IPS DF 19.7 (cell line): ENCODE measurements at places on chromosomes 13 and 19.
A peak's percentile ranks its signal among the peaks of the same experiment; 100 is the strongest.

DNA sequence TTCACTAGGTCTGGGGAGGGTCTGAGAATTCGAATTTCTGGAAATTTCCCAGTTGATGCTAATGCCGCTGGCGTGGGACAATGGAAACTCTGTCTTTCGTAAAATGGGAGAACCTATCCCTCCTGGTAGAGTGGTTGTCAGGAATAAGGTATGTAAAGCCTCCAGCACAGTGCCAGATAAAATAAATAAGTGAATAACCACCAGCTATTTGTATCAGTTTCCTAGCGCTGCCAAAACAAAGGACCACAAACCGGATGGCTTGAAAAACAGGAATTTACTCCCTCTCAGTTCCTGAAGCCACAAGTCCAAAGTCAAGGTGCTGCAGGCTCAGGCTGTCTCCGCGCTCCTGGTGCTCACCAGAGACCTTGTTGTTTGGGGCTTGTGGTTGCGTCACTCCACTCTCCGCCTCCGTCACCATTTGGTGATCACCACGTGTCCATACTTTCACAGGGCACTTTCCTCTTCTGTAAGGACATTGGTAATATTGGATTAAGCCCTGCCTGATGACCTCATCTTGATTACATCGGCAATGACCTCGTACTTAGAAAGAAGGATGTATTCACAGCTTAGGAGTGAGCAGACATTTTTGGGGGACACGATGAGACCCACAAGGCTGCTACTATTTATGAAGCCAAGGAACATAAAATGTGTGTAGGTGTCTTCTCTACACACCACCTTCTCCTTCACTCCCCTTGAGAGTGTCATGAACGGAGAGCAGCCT lies 428.5 kb downstream of the IRS2 start:
- DNase-seq, result no peak

GRCh38 chr13:110421696-110422385 lies 114.8 kb downstream of the COL4A2 start:
- no peak for DNase-seq

- DNase-seq, result peak; percentile 82
These were observed 10.0 kb downstream of the CAMSAP3 start for GRCh38 chr19:7605490-7606222.

DNA sequence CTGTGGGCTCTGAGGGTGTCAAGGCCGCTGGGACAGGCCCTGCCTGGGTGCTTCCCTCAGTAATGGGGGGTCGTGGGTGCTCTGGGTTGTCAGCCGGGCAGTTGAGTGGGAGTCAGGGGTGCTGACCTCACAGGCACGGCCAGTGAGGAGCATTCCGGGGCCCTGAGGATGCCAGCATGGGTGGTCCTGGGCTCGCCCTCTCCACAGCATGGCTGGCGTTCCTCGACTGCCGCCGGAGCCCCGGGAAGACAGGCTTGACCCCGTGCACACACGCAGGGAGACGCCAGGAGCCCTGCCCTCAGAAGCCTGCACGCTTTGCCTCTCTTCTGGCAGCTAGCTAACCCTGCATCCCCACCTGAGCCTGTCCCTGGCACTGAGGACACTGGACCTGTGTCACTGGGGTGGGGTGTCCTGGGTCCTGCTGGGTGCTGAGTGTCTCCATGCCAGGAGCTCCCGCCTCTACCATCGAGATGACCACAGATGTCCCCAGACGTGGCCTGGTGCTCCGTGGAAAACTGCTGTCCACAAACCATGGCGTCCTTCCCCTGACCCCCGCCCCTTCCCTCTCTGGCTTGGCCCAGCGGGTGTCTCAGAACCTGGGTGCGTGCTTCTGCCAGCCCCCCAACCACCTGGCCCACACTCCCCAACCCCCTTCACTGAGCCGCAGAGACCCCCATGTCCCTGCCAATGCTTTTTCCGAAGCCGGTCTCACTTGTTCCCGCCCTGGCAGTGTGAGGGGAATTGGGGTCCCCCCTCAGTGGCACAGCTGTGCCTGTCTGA lies 4.4 kb upstream of the NDUFS7 start:
- DNase-seq, result no peak

- DNase-seq, result no peak
These were observed 109.2 kb downstream of the ZNF486 start for GRCh38 chr19:20276011-20276731.

- peak; percentile 93 for DNase-seq
These were observed 435.1 kb downstream of the EFNB2 start for GRCh38 chr13:106100171-106100919.

DNA sequence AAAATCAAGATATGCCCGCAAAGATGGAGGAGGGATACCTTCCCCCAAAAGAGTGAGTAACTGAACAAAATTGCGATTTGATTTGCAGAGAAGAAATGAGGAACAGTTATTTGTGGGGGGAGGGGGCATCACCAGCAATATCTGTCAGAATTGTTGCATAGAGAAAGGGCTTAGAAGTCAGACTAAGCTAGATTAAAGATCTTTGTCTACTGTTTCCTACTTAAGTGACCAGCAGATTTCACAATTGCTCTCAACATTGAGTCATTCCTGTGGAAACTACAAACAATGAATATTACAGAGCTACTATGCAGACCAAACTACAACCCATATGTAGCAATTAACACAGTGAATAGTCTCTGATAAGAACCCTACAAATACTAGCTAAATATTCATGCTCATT lies 27.4 kb downstream of the FPR3 start:
- no peak for DNase-seq

GRCh38 chr19:50794074-50794875 lies 4.1 kb downstream of the ACP4 start:
- no peak for DNase-seq

DNA sequence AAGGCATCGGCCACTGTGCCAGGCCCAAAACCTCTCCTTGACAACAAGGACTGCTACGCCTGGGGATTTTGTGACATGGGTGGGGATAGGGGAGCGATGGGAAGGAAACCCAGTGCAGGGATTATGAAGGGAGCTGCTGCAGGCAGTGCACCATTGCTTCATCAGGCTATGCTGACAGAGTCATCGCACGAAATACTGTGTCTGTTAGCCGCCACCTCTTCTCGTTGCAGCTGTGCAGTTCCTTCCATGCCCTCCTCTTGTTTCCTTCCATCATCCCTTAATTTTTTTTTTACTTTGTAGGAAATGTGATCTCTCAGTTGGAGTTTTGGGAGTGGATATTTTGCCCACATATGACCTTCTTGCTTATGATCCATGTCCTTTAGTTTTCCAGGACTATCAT lies 178.7 kb downstream of the RFC3 start:
- DNase-seq, result no peak

DNA sequence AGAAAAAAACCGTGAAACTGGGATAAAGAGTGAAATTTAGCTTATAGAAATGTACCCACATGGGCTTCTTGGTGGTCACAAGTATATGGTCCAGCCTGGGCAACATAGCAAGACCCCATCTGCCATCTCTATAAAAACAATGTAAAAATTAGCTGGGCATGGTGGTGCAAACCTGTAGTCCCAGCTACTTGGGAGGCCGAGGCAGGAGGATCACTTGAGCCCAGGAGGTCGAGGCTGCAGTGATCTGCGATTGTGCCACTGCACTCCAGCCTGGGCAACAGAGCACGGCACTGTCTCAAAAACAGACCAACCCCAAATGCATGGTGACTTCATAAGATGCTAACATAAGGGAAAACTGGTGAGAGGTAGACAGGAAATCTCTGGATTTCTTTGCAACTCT lies 54.4 kb downstream of the GNG7 start:
- DNase-seq, result no peak

- DNase-seq, result no peak
These were observed 591.9 kb downstream of the DACH1 start for GRCh38 chr13:71274923-71275608.

GRCh38 chr19:38120471-38121025 lies 103.5 kb downstream of the DPF1 start:
- no peak for DNase-seq

DNA sequence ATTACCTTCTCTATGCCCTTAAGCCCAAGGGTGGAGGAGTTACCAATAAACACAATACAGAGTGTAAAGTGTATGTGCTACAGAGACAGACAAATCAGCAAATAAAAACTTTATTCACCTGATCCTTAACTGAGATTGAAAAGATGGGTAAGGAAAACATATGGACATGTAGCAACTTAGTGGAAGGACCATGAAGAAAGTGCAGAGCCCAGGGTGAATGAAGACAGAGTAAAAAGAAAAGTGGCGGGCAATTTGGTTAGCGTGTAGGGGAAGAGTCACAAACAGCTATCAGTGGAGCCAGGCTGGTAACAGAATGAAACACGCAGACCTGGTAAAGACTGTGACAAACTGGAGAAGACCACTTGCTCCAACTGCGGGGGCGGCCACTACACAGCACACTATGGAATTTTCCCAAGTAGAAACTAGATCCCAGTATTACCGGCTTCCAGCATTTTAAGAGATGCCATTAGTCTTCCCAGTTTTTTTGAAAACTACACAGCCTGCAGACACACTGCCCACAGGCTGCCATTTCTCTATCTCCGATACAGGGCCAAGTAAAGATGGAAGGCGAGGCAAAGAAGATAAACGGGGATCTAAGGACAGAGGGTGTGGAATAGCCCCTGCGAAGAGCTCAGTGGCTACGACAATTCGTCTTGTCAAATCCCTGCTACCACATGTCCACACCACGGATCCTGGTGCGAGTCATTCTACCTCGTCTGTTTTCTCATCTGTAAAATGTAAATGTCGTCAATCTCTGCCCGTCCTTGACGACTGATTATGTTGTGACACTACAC lies 1.2 kb downstream of the UQCRFS1 start:
- DNase-seq, result no peak

DNA sequence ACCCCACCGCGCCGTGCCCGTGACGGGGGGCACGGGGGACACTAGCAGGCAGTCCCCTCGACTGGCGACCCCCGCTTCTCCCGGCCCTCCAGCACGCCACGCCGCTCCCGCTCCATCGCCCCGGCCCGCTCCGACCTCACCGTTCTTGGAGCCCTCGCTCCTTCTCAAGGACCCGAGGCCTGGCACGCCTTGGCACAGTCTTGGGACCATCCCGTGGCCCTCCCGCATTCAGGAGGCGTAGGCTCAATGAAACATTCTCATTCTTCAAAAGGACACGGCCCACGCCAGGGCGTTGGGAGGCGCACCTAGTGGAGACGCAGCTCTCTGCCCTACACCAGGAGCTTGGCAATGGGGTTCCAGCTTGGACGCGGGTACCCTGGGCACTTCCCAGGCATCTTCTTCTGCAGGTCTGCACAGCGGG lies 473 bp upstream of the CERS1 start:
- DNase-seq, result no peak

- no peak for DNase-seq
These were observed 215.5 kb downstream of the POSTN start for GRCh38 chr13:37383046-37383445.

GRCh38 chr19:14033946-14034345 lies 2.4 kb downstream of the IL27RA start:
- no peak for DNase-seq

- DNase-seq, result no peak
These were observed 316.3 kb downstream of the TBC1D4 start for GRCh38 chr13:75165543-75166230.

- DNase-seq, result no peak
These were observed 2.4 kb downstream of the CD320 start for GRCh38 chr19:8305798-8306197.

DNA sequence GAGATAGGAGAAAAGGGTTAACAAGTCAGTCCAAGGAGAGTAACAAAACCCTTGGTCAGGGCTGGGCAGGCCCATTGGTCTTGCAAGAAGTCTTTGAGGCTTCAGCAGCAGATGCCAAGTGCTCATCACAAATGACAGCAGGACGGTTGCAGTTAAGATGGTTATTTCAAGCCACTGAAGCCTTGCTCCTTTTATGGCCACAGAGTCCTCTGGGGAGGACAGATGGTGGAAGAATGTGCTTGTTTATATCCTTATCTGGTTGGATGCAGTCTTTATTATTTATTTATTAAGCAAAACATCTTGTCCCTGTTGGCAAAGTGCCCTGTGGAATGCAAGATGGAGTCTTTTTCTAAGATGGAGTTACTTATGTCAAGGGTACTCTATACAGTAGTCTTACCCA lies 19.2 kb upstream of the ZNF331 start:
- no peak for DNase-seq

DNA sequence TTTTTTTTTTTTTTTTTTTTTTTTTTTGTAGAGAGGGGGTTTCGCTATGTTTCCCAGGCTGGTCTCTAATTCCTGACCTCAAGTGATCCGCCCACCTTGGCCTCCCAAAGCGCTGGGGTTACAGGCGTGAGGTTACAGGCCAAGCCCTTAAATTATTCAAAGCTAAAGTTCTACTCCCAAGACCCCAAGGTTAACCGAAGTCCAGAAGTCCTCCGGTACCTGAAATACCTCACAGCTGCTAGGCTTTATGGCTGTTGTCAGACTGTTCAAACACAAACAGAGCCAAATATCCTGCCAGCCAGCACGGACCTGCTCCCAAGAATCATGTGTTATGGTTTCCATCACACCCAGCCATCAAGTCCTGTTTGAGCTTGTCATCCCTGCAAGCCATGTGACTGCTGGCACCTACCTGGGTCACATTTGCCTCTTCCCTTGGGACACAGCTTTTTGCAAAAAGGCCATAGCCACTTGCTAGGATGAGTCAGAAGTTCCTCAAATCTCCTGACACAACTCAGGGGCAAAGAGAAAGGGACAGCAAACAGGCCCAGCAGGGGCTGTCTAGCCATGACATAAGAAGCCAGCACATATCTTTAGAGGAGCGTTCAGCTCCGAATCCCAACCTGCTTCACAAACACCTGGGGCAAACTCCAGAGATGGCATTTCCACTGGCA lies 129.9 kb downstream of the FOXO1 start:
- DNase-seq, result no peak

- no peak for DNase-seq
These were observed 137.6 kb downstream of the FLT1 start for GRCh38 chr13:28357247-28357825.

- DNase-seq, result no peak
These were observed 1.3 kb upstream of the AKT2 start for GRCh38 chr19:40286235-40286970.

DNA sequence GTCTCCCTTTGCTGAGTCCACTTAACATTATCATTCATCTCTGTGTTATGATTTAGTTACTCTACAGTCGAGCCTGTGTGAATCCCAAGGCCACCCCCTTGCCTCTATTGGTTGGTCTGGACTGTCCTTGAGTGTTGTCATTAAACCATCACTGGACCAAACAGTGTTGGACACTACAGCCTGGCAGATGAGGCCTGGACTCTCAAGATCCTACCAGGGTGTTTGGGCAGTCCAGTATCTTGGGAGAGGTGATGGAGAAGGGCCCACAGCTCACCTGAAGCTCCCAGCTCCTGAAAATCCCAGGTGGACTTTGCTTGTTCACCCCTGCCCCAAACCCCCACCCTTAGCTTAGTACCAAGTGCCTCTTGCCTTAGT lies 3.8 kb downstream of the CHMP2A start:
- DNase-seq, result no peak

DNA sequence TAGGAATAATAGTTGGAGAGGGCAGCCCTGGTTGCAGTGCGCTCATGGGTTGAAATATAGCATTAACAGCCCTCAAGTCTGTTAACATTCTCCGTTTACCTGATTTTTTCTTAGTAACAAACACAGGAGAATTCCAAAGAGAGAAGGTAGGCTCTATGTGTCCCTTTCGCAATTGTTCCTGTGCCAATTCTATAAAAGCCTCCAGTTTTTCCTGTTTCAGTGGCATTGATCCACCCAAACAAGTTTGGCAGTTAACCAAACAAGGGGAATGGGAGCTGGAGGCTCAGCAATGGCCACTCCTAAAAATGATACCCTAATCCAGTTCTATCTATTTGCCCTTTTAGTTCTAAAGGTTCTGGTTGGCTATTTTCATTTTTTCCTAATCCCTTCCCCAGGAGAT lies 151.6 kb downstream of the ZNF486 start:
- no peak for DNase-seq

- DNase-seq, result no peak
These were observed 56.6 kb downstream of the CEBPG start for GRCh38 chr19:33429891-33430673.

GRCh38 chr19:12723641-12724426 lies at the start of gene TNPO2:
Gene TNPO2 (minus strand): TSS chr19:12723932. CDS start chr19:12720977, 2,955 bp downstream.
- no peak for DNase-seq
